ENCODE measurements at places on chromosomes 3 and 15. TPM values are rescaled to one million over a fixed set of nuclear protein-coding genes. Genes with fewer than 3 reads are reported as not detected.

Gene PLA2G4E
- total RNA-seq: 0.09 TPM

Gene GNAT1
- not detected for total RNA-seq

Gene GOLGA6D
- total RNA-seq: 0.27 TPM

DNA sequence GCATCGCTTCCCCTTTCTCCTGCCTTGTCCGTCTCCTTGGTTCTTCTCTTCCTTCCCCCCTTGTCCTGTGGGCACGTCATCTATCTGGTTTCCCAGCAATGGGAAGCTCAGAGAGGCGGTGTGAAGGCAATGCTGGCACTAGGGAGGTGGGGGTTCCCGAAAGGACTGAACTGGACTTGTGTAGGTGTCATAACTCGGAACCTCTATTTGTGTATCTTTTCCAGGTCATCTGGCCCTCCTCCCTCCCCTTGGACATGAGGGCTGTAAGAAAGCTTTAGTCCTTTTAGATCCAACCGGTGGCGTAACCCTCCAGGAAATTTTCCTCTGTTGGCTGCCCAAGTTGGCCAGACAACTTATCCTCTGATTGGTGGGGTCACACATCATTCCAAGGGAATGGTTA, 231.5 kb upstream of the TLE3 start:
- H3K4me1 ChIP-seq: no peaks in the 10 kb centered on the region
- H3K36me3 ChIP-seq: peaks cover 5% of the 10 kb centered on the region
- peaks cover 48% of the 10 kb centered on the region for H3K27me3 ChIP-seq
- H3K27ac ChIP-seq: no peak overlapping the region
- H3K4me3 ChIP-seq: no peak overlapping the region
- no peak for DNase-seq

- peaks cover 13% of the 10 kb centered on the region for H3K4me1 ChIP-seq
- peaks cover 10% of the 10 kb centered on the region for H3K27me3 ChIP-seq
- H3K4me3 ChIP-seq: no peak overlapping the region
- no peaks in the 10 kb centered on the region for H3K36me3 ChIP-seq
- H3K27ac ChIP-seq: no peak overlapping the region
- DNase-seq: no peak
Observed at GRCh38 chr3:44055951-44056350, 185.7 kb upstream of the TOPAZ1 start.

DNA sequence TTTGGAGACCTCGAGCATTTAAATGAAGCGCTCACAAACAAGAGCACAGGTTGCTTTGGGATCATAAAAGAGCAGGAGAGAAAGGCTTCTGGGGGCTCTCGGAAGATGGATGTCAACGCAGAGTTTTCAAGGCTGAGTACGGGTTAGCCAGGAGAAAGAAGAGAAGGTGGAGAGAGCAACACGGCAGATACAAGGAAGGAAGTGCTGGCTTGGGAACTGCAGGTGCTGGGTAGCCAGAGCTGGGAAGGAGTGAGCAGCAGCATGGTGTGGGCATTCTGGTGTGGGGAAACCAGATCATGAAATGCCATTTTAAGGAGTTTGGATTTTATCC, 580 bp upstream of the RUBCN start:
- peak overlapping the region; percentile 43 for H3K27ac ChIP-seq
- no peaks in the 10 kb centered on the region for H3K27me3 ChIP-seq
- peaks cover 19% of the 10 kb centered on the region for H3K36me3 ChIP-seq
- no peak for DNase-seq
- H3K4me3 ChIP-seq: peak overlapping the region; percentile 73
- H3K4me1 ChIP-seq: peaks cover 10% of the 10 kb centered on the region

- H3K27ac ChIP-seq: no peak overlapping the region
- DNase-seq: no peak
- H3K4me1 ChIP-seq: no peaks in the 10 kb centered on the region
- no peak overlapping the region for H3K4me3 ChIP-seq
- H3K36me3 ChIP-seq: no peaks in the 10 kb centered on the region
- no peaks in the 10 kb centered on the region for H3K27me3 ChIP-seq
Observed at GRCh38 chr3:105233010-105233409, 133.7 kb upstream of the ALCAM start.

GRCh38 chr3:14288833-14289451, 110.3 kb downstream of the LSM3 start:
- peaks cover 4% of the 10 kb centered on the region for H3K36me3 ChIP-seq
- DNase-seq: no peak
- no peak overlapping the region for H3K27ac ChIP-seq
- peaks cover 30% of the 10 kb centered on the region for H3K4me1 ChIP-seq
- H3K27me3 ChIP-seq: no peaks in the 10 kb centered on the region

- H3K4me3 ChIP-seq: no peak overlapping the region
- H3K27ac ChIP-seq: no peak overlapping the region
- no peaks in the 10 kb centered on the region for H3K27me3 ChIP-seq
Observed at GRCh38 chr15:96732704-96733103, 402.2 kb downstream of the NR2F2 start.

DNA sequence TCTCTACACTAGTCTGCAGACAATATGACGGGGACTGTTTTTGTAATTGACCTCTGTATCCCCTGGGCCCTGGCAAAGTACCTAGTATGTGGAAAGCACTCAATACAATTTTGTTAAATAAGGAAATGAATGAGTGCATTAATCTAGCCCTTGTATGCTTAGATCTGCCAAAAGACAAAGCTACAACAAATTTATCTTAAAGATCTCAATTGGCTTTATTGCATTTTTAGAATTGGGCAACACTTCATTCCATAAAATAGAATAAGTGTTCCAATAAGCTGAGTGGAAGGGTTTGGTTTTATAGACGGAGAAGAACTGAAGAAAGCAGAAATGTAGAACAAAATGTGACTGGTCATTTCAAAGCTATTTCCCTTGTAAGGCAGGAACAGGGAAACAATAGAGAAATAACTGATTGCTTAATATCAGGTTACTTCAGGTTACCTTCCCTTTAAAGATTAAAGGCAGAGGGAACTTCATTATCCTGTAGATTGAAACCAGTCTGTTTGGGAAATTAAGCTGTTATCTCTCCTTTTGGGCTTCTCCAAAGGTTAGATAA, 108.3 kb upstream of the MME start:
- H3K36me3 ChIP-seq: no peaks in the 10 kb centered on the region
- H3K4me1 ChIP-seq: peaks cover 12% of the 10 kb centered on the region
- H3K27ac ChIP-seq: no peak overlapping the region
- no peaks in the 10 kb centered on the region for H3K27me3 ChIP-seq
- DNase-seq: no peak

DNA sequence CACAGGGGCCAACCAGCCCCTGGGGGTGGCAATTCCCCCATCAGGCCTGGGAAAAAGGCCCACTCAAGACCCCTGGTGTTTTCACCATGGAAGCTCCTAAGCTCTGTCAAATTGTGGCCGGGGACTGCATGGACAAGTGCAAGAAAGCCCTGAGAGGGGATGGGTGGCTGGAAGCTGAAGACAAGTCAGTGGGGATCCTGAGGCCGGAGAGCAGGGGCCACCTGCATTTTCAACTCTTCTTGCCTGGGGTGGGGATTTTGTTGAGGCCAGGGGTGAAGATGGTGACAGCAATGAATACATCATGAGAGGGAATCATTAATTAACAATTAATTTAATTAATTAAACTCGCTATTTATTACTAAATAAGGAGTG, 33.9 kb downstream of the FEM1B start:
- peaks cover 8% of the 10 kb centered on the region for H3K4me1 ChIP-seq
- no peak overlapping the region for H3K27ac ChIP-seq
- H3K36me3 ChIP-seq: peaks cover 5% of the 10 kb centered on the region
- DNase-seq: no peak
- H3K4me3 ChIP-seq: no peak overlapping the region

DNA sequence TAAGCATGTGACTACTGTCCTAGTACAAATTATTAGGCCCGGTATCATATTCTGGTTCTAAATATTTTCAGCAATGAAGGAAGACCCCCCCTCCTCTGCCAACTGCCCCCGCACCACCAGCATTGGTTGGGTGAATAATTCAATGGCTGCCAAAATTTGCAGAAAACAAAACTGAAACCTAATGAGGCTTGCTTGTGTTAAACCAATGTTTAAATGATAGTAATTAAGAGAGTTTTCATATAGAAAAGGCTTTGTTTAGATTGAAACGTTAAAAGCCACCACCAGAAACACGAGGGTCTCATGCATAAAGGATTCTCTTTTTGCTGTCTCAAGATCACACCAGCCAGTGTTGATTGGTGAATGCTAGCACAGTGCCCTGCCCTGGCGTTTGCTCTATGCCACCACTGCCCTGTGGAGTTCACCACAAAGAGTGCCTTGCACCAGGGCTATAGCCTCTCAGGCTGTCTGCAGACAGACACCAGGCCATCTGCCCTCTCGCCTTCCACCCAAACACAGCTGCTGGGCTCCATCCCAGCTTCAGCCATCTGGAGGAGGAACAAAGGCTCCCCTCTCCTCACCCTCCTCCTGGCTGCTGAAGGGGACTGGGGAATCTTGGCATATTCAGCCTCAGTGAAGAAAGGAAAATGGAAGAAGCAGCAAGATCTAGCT, 200.3 kb upstream of the PFN2 start:
- no peak overlapping the region for H3K4me3 ChIP-seq
- H3K27ac ChIP-seq: no peak overlapping the region
- H3K4me1 ChIP-seq: no peaks in the 10 kb centered on the region
- H3K36me3 ChIP-seq: no peaks in the 10 kb centered on the region

DNA sequence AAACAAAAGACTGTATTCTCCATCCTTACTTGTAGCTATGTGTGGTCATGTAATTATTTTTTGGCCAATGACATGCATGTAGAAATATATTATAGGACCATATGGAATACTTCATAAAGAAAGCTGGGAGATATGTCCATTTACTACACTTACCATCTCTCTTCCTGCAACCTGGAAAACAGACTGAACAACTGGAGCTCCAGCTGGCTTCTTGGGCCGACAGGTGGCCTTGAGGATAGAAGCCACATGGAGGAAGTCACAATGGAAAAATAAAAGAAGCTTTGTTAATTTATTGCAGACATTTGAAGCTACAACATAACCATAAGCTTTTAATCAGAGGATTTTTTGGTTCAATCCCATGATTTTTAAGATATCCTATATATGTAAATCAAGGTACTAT, 167.9 kb upstream of the CBLB start:
- H3K36me3 ChIP-seq: no peaks in the 10 kb centered on the region
- no peak overlapping the region for H3K4me3 ChIP-seq
- peaks cover 34% of the 10 kb centered on the region for H3K4me1 ChIP-seq
- no peak for DNase-seq
- no peaks in the 10 kb centered on the region for H3K27me3 ChIP-seq
- H3K27ac ChIP-seq: no peak overlapping the region
